ENCODE measurements at places on chromosomes 7 and 10.

DNA sequence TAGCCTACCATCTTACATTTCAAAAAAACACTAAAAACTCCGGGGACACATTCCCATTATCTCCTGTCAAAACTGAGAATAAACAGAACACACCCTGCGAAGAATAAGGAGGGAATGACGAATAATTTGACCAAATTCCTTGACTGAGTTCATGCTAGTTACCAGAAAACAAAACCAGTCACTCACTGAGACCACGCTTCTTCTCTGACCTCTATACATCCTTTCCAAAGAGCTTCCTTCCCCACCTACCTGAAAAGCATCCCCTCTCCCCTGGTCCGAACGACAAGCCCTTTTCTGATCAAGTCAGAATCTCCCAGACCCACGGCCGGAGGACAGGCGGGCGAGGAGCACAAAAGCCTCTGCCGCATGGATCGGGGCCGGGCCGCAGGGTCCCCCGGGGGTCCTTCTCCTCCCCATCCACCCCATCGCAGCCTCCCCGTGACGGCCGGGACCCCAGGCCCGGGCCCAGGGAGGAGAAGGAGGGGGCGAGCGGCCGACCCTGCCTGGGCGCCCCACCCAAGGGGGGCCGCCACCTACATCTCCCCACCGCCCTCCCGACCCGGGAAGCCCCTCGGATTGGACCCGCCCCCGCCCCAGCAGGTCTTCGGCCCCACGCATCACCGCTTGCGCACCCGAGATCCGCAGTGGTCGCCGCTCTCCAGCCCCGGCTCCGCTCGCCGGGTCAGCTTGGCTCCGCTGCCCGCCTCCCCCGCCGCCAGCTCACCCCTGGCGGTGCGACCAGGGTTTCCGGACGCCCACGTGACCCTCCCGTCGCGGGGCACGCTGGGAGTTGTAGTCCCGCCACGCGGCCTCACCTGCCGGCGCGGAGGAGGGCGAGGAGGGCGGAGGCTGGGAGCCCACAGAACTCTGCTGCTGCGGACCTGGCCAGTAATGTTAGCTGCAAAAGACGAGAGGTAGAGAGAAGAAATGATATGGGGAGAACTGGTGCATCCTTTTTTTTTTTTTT, at the start of gene SLC37A3:
Gene SLC37A3, minus strand, starts transcription at position 747 of the 967 bp plus-strand sequence. CDS start 16,004 bp downstream, outside the sequence.
- peak; percentile 88 for DNase-seq

GRCh38 chr7:55651057-55651456, 78.8 kb upstream of the VOPP1 start:
- no peak for DNase-seq

- no peak for DNase-seq
Measured at GRCh38 chr10:106301146-106301545, 863.4 kb downstream of the SORCS1 start.

DNA sequence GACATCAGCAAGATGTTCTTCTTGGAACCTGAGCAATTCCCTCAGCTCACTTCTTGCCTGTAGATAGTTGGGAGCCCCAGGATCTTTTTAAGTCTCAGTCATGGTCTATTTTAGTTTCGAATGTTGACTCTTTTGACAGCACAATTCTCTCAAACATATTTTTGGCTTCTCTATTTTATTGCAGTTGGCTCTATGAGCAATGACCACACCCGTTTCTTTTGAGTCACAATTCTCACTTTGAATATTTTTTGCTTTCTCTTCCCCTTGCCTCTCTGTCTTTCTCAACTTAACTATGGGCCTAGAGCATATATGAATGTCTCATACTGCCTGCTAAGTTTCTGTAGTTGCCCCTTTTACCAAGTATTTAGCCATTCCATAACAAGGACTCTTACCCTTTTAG, 222.8 kb downstream of the PTN start:
- DNase-seq = no peak

DNA sequence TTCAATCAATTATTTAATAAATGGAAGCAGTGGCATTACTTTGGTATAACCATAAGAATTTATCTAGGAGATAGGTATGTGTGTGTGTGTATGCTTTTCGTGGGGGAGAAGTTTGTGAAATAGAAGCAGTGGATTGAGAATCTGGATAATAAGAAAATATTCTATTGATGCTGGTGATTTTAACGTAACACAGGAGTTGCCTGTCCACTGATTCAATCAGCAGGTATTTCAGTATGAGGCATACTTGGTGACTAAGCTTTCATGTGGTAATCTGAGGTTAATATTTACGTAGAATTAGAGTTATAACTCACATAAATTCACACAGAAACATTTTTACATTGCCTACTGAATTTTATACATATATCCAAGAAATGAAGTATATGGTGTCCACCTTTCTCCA, 568.0 kb downstream of the ZWINT start:
- no peak for DNase-seq

DNA sequence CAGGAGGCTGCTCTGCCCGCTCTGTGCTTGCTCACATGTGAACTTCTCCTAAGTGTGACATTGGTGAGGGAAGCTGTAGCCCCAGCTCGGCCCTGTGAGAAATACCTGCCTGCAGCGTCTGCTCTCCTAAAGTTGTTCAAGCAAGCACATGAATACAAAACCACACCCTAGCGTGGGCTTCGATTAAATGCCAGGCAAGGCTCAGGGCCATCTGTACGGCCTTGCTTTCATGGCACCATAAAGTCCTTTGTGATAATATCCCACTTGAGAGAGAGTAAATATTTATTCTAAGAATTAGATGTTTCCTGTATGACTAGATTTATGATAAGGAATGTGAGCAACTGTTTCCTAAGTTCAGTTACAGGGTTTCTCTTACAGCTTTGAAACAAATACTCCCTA, 262.8 kb upstream of the KLF14 start:
- peak; percentile 49 for DNase-seq

DNA sequence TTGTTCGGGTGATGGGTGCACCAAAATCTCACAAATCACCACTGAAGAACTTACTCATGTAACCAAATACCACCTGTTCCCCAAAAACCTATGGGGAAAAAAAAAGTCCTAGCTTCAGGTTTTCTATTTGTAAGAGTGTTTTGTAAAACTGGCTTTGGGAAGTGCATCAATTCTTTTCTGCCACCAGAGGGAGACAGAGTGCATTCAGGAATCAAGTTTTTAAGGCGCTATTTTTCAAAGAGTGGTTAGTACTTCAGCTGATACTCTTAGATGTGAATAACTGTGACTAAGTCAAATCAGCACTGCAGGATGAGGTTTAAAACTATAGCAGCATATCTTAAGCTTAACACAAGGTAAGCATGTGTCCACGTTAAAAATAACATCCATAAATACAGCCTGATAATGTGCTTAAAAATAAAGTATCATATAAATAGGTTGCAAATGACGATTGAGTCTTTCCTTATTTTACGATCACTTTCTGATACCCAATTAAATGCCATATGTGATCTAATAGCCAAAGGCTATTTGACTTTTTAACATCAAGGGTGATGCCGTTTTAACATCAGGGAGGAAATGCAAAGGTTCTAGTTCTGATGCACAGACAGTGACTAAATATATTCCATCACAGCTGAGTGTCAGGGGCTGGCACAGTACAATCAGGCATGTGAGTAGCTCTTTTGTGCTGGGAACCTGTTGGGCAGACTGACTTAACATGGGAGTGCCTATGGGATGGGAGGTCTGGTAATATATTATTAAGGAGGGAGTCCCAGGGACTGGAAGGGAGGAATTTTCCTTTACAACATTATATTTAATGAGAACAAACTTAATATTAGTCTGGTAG, 10.6 kb upstream of the LYZL2 start:
- no peak for DNase-seq

DNA sequence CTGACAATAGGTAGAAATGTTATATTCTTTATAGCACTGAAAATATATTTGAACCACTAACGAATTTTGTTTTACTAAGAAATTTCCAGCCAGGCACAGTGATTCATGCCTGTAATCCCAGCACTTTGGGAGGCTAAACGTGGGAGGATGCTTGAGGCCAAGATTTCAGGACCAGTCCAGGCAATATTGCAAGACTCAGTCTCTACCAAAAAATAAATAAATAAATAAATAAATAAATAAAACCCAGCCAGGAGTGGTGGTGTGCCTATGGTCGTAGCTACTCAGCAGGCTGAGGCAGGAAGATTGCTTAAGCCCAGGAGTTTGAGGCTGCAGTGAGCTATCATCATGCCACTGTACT, 39.8 kb downstream of the PIP4K2A start:
- no peak for DNase-seq

GRCh38 chr7:43163885-43164284, 51.4 kb downstream of the HECW1 start:
- DNase-seq = no peak

- no peak for DNase-seq
Measured at GRCh38 chr7:67359900-67360299, 363.3 kb downstream of the TYW1 start.

DNA sequence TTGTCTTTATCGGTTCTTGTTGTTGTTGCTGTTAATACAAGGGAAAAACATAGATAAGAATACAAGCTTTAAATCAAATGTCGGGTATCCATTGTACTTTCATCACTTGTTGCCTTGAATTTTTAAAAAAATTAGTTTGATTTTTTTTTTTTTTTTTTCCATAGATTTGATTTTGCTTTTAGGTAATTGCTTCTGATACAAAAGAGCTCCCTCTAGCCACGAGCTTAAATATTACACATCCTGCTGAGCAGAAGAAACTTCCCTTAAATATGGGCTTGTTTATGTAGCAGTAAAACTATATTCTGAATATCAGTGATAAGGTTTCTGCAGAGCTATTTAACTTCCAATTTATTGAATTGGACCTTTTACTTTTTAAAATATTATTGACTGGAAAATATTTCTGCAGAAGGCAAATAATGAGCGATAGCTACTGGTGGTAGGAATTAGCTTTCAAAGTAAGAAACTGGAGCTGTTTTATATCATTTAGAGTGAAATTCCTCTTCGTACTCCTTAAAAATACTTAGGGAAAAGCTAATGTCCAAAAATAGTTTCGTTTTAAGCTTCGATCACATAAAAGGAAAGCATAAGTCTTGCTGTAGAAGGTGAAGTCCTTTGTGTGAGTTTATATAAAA, 216.9 kb downstream of the POLR1F start:
- DNase-seq = no peak
